ENCODE measurements at places on chromosomes 4 and X.

- no peak for DNase-seq
Observed at GRCh38 chrX:103586314-103586646, 965 bp downstream of the TCEAL4 start.

DNA sequence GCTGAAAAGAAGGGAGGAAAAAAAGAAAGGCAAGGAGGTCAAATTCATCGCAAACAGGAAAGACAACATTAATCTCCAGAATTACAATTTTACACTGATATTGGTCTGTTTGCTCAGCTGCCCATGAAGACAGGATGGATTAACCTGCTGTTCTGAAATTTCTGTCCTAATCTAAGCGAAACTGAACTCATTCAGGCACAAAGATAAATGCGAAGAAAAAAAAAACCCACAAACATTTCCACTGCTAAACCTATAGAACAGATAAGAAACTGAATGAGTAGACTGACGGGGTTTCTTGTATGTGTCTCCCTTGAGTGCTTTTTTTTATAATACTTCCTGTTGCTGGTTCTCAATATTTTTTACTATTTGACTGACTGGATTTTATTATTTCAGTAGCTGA lies 251.8 kb upstream of the FTHL17 start:
- no peak for DNase-seq

DNA sequence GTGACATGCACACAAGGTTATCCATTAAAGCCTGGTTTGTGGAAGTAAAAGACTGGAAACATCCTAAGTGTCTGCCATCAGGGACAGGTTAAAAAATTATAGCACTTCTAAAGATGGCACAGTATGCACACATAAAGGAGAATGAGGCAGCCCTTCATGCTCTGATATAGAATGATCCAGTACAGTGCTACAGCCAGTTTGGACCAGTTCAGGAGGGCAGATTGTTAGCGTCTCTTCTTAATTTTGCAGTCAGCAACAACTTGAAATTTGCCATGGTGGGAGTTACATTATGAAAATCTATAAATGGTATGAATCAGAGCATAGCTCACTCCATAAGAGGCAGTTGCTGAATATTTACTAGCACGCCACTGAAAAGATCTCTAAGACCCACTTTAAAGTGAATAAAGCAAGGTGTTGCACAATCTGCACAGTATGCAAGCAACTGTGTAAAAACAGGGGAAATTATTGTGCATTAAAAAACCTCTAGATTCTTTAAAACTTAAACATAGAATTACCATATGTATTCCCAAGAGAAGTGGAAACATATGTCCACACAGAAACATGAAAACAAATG lies 20.3 kb upstream of the SOD3 start:
- no peak for DNase-seq

GRCh38 chr4:87697272-87697671 lies 47.2 kb downstream of the DMP1 start:
- DNase-seq, result no peak

DNA sequence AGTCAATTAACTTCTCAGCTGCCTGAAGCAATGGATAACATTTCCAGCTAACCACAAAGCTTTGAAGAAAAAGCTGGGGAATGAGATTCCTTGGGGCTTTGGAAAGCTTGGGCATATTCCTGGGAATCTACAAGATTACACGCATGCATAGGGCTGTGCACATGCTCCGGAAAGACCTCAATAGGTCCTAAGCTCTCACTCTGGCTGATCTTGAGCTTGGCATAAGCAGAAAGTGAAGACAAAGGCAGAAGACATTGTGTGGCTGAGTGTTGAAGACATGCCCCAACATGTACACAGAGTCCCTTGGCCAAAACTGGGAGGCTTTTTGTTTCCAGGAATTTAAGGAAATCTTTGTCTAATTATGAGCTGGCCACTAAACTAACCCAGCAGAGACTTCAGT lies 31.2 kb downstream of the ATG4A start:
- no peak for DNase-seq

- no peak for DNase-seq
Observed at GRCh38 chrX:1443496-1444075, 9.1 kb downstream of the ASMTL start.

GRCh38 chrX:74248889-74249288 lies 55.1 kb upstream of the ZCCHC13 start:
- no peak for DNase-seq

DNA sequence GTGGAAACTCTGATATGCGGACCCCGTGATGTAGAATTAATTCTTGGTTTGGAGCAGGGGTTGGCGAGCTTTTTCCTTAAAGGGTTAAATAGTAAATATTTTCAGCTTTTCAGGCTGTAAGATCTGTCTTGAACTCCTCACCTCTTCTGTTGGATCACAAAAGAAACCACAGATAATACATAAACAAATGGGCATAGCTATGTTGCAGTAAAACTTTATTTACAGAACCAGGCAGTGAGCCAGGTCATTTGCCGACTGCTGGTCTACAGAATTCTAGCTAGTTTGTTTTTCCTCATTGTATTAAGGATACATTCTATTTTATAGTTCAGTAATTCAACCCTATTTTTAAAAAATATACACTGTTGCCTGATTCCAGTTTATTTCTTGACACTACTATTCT lies 116.6 kb downstream of the PAPSS1 start:
- no peak for DNase-seq

- DNase-seq, result no peak
Observed at GRCh38 chrX:118062817-118063615, 53.6 kb downstream of the KLHL13 start.

DNA sequence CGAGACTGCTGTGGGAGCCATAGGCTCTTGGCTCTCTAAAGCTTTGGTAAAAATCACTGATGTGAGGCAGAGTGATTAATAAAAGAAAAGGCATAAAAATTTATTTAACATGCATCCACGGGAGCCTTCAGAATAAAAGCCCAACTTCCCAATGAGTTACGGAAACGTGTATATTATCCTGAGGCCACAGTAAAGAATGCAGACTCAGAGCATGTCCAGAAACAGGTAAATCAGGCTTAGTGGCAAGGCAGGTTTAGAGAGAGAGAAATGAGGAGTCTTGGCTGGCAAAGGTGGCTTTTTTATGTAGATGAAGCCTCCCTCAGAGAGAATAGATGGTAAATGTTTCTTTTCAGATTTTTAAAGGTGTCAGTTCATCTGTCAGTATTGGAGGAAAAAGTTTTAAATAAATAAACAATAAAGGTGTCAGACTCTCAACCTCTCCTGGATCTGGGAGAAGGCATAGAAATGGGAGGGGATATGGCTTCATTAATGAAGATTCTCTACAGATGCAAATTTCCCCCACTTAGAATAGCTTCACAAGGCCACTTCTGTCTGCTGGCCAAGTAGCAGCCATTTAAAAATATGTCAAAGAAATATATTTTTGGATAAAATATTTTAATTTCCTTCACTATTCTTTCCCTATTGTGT lies 24.0 kb downstream of the C4orf51 start:
- DNase-seq, result no peak

DNA sequence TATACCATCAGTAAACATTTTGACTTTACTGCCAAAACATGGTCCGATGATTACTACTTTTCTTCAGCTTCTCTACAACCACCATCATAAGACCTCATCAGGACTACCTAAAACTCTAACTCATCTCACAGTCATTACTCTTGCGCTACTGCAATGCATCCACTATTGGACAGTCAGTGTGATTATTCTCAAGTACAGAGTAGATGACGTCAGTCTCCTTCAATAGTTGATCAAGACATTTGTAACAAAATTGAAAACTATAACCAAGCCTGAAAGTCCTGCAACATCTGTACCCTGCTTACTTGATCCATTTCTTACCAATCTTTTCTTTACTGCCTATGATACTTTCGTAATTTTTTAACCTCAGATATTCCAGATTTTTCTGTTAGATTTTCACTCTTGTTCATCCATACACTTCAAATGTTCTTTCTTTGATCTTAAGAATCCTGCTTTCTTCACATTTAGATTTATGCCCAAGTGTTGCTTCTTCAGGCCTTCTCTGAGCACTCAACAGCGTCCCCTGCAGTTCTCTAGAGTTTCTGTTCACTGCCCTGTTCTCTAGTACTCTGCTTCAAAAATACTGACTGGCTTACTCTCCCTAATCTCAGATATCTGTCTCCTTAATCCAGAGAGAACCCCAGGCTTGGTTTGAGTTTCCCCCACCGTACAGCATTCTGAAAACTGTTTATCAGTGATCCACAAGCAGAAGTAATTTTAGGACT lies 1517.6 kb downstream of the STIM2 start:
- no peak for DNase-seq

GRCh38 chr4:123452616-123453015 lies 56.0 kb downstream of the SPRY1 start:
- no peak for DNase-seq

- no peak for DNase-seq
Observed at GRCh38 chr4:7861440-7861881, 78.2 kb downstream of the AFAP1 start.

DNA sequence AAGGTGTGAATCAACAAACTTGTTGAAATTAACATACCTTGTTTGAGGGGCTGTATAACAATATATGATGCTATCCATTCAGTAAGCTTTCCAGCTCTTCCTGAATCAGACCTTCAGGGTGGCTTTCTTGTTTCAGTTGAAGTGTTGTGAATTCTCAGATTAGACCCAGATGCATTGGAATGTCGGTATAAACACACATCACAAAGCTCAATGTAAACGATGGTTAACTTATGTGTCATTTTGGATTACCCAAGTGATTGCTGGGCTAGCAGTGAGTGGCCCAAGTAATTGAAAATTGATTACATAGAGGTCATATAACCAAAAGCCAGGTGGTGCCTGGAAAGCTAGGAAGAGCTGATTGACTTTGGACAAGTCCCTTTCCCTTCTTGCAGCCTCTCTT lies 115.0 kb downstream of the SHROOM4 start:
- DNase-seq, result no peak

DNA sequence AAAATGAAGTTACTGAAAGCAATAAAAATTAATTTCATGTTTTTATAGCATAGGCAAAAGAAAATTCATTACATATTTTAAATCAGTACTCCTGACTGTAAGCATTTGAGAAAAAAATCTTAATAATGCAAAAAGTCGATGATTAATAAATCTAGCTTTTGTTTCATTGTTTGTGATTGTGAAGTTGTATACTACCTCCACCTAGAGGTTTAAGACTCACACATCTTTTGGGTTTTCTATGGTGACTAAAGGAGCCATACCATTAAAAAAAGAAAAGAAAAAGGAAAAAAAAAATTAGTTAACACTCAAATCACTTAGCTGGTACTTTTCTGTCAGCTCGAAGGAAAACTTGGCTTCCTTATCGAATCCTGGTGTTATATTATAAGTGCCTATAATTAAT lies 2.0 kb downstream of the GABRA2 start:
- DNase-seq, result no peak

GRCh38 chr4:113684534-113685091 lies 76.9 kb downstream of the CAMK2D start:
- DNase-seq, result no peak

GRCh38 chrX:67624325-67624724 lies 80.5 kb downstream of the AR start:
- DNase-seq, result no peak

DNA sequence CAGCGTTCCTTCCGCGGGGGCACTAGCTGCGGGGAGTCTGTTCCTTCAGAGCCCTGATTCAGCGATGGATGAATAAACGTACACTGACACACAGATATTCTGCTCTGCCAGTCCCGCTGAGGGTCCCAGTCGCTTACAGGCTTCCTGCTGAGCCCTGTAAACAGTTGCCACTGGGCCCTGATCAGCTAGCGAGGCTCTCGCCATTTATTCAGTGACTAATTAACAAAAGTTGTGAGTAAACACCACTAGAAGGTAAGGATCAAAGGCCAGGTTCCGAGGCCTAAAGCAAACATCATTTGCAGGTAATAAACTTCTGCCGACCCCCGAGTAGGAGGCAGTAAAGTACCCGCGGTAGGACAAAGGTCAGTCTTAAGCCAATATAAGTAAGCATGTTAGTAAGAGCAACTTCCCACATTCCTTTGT lies 442.6 kb upstream of the GALNT7 start:
- no peak for DNase-seq

DNA sequence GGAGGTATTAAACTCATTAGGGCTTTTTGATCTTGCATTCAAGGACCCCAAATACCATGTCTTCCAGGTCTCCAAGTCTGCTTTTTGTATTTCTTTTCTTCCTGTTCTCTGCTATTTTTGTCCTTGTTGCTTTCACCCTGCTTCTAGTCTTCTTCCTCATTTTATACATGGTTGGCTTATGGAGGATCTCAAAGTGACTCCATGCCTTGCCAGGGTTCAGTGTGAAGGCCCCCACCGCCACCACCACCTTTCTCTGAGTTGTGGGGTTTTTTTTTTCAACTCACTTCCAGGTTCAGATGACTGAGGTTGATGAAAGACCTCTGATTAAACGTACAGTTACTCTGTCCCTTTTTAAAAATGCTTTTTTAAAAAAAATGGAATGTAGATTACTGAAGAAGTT lies 96.3 kb downstream of the MAML3 start:
- DNase-seq, result no peak

- no peak for DNase-seq
Observed at GRCh38 chr4:186192066-186192612, 772 bp downstream of the CYP4V2 start.

- DNase-seq, result no peak
Observed at GRCh38 chr4:14125375-14126129, 498.0 kb upstream of the BOD1L1 start.

GRCh38 chr4:169098969-169099690 lies 89.1 kb upstream of the CBR4 start:
- DNase-seq, result no peak

DNA sequence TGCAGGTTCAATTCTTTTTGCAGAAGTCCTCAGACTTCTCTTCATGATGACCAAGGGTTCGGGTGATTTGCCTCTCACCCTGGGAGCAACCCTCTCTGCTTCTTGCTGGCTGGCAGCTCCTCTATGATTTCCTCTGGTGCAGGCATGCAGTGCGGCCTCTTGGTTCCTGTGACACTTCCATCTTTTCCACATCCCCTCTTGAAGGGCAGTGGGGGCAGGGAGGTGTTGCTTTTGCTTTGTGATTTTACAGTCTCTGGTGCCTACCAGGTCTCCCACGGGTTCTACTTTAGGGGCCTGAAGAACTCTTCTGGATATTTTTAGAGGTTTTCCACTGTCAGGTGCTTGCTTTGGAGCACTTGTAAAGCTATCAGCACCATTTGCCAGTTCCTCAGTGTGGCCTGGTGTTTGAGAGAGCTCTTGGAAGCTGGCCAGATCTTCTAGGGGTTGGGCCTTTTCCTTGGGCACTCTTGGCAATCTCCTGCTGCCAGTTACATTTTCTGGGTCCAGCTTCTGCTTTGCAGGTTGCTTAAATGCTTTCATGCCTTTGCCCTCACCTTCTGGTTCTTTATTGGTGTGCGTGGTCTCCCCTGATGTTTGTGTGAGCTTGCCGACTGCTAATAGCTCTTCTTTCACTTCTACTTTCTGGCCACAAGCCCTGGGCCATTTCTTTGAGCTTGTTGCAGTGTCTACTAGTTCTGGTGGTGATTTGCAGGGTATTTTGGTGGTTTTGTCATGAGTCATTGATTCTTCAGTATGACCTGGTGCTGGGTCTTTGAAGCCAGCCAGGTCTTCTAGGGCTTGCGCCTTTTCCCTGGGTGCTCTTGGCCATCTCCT lies 11.5 kb upstream of the CHST7 start:
- DNase-seq, result no peak

GRCh38 chr4:15897577-15897976 lies 41.0 kb downstream of the FGFBP1 start:
- no peak for DNase-seq

GRCh38 chr4:167233685-167234315 lies 494 bp downstream of the SPOCK3 start:
- peak; percentile 12 for DNase-seq

GRCh38 chrX:117996918-117997480 lies 119.6 kb downstream of the KLHL13 start:
- no peak for DNase-seq

- DNase-seq, result no peak
Observed at GRCh38 chr4:75189711-75190335, 256.9 kb downstream of the PARM1 start.
